ENCODE measurements at places on chromosomes 6 and 20.

GRCh38 chr20:58693226-58694006, 816 bp downstream of the NPEPL1 start:
- DNase-seq: no peak

DNA sequence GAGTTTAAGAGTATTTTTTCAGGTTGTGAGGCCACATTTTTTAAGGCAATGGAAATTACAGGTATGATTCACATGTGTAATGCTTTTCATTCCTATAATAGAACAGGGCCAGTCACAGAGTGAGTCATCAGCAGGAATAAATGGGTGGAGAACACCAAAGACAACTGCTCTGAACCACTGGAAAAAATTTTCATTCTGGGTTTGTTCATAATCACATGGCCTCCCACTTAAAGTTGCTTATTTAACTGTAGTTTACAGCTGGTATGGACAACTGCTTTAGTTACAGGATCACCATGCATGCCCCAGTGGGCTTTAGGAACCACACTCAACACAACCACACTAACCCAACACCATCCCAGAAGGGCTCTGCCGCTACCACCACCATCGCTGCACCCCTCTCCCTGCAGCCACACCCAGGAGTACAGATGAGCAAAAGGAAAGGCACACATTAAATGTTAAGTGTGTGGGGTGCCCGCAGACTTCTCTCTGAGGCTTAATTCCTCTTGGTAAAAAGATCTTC, 107.0 kb upstream of the DST start:
- no peak for DNase-seq

GRCh38 chr20:11051136-11051535, 377.3 kb upstream of the JAG1 start:
- DNase-seq: no peak

DNA sequence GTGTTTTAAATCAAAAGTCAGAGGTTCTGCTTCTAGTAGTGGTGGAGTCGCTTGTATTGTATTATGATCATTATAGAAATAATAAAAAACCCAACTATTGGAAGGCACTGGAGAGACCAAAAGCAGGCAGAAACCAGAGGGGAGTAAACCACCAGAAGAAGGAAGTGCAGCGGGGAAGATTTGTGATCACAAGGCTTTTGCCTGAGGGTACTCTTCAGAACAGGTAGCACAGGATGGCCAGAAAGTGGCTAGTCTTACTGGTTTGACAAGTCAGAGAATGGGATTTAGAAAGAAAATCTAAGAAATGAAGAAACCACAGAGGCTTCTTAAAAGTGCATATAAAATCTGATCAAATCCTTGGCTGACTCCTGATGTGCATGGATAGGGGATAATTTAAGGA, 24.0 kb downstream of the MAPK13 start:
- DNase-seq: no peak

- DNase-seq: no peak
Observed at GRCh38 chr20:51372176-51372803, 170.2 kb downstream of the NFATC2 start.

DNA sequence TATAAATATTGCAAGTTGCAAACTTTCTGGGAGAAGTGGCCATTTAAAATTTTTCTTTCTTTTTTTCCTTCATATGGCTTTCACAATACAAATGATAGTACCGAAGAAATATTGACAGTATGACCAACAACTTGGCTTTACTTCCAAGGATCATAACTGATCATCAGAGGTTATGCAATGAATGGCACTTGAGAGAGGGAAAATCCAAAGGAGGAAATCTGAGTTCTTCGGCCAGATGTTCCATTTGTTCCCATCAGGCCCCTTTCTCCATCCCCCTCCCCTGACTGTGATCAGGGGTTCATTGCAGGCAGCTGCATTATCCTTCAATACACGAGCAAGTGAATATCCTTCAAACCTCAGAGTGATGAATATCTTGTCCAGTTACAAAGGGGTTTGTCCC, 130.0 kb upstream of the UST start:
- no peak for DNase-seq

GRCh38 chr20:6401893-6402557, 279.2 kb upstream of the FERMT1 start:
- DNase-seq: no peak

- no peak for DNase-seq
Observed at GRCh38 chr6:143177706-143178105, 117.0 kb downstream of the AIG1 start.

DNA sequence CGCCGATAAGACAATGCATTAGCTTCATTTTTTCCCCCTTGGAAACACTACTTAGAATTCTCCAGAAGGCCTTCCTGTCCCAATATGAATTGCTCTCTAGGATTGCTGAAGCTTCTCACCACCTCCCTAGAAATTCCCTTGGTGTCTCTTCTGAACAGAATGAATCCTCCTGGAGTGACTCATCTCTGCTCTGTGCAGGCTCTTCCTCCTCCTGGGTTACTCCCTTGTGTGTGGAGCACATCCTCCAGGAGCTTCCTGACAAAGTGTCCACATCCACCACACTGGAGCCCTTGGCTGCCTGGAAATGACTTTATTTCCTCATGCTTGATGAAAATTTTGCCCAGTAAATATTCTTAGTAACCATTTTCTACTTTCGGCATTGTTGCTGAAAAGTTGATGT, 54.4 kb downstream of the DTNBP1 start:
- DNase-seq: no peak

DNA sequence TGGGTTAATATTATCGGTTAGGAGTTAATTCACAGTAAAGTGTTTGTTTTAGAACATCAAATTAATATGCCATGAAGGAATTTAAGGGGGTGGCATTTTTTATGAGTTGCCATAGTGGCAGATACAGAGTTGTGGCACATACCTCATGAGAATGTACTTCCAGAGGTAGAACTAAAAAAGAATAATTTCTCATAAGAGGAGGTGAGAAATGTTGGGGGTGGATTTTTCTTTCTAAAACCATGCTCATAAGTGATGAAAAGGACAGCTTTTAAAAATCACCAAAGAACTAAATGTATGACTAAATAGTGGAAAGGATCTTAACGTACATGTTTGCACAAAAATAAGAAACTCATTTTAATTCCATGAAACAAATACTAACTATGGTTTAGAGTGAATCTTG, 58.7 kb downstream of the SHLD1 start:
- no peak for DNase-seq

DNA sequence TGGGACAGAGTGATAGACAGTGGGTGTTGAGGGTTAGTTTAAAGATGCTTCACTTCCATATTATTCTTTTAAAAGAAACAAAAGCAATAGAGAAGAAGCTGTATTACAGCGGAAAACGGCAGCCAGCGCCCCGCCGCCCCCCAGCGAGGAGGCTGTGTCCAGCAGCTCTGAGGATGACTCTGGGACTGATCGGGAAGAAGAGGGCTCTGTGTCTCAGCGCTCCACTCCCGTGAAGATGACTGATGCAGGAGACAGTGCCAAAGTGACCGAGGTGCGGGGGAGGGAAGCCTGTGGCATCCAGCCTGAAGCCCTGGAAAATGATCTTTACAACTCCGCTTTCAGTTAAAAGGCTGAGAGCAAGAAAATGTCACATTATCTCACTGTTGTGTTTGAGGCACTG, 100.2 kb downstream of the FIG4 start:
- no peak for DNase-seq

DNA sequence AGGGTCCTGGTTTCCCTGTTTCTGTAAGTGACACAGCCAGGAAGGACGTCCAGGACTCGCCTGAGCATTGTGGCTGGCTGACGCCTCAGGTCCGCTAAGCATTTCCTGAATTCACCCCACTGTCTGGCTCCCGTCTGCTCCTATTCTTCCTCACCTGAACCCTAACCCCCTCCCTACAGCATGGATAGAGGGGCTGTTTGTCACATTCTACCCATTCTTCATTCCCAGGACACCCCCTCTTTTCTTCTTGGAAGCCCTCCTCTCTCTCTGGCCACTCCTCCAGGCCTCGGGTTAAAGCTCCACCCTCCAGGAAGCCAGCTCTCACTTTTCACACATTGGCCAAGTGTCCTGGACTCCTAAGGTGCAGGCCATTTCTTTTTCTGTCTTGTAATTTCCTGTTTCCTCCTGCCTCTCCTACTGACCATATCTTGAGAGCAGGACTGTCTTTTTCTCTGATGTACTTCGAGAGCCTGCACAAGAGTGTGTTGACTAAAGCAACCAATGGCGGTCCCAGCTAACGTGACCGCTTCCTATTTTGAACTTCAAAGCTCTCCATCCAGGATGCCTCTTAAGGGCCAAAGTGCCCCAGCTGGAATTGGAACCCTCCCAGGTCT, 24.2 kb upstream of the MYMX start:
- DNase-seq: no peak

GRCh38 chr6:16473908-16474771, 235.8 kb downstream of the GMPR start:
- no peak for DNase-seq

DNA sequence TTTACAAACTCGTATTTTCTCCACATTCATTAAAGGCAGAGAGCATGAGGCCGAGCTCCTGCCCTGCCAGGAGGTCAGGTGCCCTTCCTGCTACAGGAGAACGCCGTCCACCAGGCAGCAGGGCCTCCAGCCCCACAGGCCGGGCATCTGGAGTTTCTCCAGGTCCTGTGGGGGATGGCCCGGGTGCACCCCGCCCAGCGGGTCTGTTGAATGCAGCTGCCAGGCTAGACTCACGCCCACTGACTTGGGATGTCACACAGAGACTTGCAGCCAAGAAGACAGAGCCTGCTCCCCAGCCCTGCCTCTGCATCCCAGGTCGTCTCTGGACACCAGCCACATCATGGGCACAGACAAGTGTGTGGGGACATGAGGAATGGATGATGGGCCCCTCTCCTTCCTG, 376.4 kb downstream of the CDH4 start:
- no peak for DNase-seq

DNA sequence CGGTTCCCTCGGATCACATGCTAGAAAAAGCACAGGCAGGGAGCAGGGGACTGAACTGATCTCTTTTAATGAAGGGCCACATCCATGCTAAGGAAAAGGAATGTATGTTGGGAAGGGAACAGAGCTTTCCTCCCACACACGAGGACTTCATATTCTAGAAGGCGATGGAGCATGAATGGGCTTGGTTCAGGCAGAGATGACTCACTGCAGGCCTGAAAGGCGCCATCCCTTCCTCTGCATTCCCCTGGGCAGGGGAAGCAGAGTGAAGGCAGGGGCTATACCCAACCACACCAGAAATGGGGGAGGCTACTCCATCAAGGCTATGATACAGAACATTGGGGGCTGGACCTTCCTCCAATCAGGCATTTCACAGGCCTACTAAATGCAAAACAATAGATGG, 30.6 kb downstream of the ELMO2 start:
- DNase-seq: no peak

All from AG09319 (cell line).